ENCODE measurements at places on chromosomes 1 and 21. TPM values are rescaled to one million over a fixed set of nuclear protein-coding genes. Genes with fewer than 3 reads are reported as not detected.

DNA sequence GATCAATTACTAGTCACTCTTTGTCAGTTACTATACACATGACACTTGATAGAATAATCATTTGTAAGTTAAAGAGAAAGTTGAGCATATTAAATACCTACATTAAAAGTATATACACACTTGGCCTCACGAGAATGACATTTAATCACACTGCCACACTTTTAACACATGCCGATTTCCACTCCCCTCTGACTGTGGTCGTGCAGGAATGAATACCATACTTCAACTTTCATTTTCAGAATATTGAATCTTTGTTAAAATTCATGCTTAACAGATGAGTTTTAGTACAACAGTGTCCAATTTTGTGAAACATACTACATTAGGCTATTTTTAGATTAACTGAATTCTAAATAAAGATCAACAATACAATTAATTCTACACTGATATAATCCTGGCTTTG is 78.2 kb upstream of the SDC3 start:
- DNase-seq = no peak

DNA sequence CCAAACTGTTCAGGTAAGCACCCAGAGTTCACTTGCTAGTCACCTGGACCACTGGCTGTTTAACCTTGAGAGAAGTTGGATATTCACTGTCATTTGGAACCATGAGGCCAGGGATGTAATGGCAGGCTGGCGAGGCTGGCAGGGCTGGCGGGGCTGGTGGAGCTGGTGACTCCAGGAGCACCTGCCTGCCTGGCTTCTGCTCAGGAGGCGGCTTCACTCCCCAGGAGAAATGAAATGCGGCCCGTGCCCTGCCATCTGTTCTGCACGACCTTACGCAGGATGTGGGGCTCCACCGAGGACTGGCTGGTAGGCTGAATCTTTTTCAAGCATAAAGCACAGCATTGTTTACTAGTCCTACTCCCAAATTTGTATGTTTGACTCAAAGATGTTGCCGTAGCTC is 22.7 kb upstream of the MX1 start:
- no peak for DNase-seq

The KIAA1614 gene
- 7.2 TPM for total RNA-seq

The LHX8 gene
- not detected for total RNA-seq

The NPR1 gene
- total RNA-seq = 2.1 TPM

The DEGS1 gene
- 66.2 TPM for total RNA-seq

GRCh38 chr1:54996359-54996868 is 2.3 kb upstream of the BSND start:
- no peak for DNase-seq

The HNRNPU gene
- total RNA-seq = 271 TPM

DNA sequence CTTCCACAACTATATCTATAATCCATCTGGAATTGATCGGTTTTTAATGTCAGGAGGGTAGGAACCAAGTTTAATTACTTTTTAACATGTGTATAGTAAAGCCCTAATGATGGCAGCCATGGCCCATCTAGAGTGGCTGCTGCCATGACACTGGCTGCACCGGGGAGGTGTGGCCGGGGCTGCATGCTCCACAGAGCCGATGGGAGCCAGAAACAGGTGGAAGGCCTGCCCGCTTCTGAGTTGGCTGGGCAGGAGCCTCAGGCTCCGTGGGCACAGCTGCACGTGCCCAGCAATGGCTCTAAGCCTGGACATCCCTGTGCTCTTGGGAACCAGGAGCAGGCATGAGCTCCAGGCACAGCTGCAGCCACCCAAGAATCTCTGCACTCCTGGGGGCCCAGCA is 73.0 kb downstream of the GBP6 start:
- no peak for DNase-seq

GRCh38 chr1:150798525-150798924 is 9.5 kb downstream of the CTSK start:
- no peak for DNase-seq

The CD1B gene
- not detected for total RNA-seq

DNA sequence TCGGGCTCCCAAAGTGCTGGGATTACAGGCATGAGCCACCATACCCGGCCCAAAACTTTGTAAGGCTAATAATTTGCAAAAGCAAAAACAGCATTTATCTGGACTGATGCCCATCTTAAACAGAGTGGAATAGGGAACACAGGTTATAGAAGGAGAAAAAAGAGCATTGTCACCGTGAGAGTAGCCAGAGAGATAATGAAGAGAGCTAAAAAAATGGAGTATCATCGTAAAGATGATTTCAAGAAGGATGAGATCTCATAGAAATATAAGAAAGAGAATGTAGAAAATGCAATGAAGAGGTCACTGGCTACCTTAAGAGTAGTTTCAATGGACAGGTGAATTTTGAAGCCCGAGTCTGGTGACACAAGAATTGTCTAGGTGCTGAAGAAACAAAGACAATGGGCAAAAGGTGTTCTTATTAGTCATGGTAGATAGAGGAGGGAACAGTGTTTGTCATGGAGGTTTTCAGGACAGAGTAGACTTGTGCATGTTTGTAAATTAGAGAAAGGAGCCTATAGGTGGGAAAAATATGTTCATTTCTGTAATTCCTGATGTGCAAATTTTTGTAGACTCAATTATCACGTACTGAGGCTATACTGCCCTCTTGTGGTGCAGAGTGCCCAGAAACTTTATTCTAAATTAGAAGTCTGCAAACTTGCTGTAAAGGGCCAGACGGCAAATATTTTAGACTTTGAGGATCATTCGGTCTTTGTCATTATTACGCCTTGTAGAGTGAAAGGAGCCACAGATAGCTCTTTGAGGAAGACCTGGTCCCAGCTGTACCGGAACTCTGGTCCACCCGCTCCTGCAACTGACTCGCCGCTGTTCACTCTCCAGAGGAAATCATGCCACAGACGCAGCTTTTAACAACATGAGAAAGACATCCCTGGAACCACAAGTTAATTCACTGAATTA is 8.1 kb upstream of the TMEM183A start:
- DNase-seq = no peak

DNA sequence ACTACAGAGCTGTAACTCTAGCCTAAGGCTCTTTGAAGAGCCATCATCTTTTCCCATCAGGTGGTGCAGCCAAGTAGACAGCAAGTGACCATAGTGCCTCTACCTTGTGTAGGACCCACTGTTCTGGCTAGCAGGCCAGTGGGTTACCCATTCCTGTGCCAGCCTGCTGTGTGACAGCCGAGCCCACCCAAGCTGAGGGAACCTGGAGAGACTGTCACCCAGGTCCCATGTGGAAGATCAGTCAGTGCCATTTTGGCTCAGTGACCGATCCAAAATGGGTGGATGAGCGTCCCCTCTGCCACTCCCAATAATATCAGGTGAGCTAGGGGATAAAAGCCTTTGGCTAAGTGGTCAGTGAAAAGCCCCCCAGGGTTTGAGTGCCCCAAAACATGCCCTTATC is 417.9 kb downstream of the MATN1 start:
- no peak for DNase-seq

The ETV3L gene
- total RNA-seq = not detected

The CYP2J2 gene
- total RNA-seq = 1.9 TPM

The TMPRSS3 gene
- total RNA-seq = 4.1 TPM

DNA sequence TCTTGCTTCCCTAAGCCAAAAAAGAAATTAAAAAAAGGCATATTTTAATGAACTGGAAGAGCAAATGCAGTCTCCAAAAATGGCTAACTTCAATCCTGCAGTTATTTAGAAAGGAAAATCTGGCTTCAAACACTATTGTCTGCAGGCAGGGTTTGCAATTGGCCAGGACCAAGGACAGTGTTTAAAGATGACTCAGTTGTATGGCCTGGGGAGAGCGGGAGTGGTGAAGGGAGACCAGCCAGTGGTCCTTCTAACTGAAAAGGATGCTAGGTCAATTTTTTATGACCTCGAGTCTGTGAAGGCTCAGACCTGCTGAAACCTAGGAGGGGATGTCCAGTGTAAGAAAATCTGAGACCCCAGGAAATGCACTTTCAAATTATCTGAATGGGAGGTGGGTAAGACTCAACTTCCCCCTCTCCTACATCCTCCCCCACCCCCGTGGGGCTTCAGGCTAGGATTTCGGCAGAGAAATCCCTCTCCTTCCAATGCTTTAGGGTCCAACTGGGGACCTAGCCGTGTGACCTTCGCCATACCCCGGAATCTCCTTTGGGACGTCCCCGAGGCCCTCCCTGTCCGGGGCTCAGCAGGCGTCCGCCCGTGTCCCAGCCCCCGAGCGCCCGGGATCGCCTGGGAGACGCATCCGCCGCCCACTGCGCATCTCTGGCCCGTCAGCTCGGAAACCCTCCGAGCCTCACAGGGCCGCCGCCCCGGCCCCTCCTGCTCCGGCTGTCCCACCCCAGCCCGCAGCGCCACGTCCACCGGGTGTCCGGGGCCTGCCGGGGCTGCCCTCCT is 602 bp upstream of the RIMKLA start:
- no peak for DNase-seq

DNA sequence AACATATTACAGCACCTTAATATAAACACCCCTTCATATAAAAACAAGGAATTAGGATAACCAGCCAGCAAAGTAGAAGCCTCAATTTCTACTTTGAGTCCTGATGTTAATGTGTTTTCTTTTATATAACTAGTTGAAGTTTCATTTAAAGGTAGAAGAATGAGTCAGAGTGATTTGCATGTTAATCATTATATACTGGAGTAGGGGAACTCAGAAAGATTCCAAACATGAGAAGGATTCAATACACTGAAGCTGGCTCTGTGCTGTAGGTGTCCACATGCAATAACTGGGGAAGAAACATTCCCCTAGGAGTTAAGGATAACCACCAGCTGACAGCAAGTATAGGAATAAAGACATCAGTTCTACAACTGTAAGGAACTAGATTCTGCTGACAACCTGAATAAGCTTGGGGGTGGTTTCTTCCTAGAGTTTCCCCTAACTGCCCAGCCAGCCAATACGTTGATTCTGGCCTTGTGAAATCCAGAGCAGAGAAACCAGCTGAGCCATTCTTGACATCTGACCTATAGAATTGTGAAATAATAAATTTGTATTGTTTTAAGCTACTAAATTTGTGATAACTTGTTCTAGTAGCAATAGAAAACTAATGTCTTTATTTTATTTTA is 33.4 kb upstream of the RNPC3 start:
- DNase-seq = peak; percentile 7

The PRAMEF17 gene
- not detected for total RNA-seq

The NES gene
- total RNA-seq = 76.8 TPM

DNA sequence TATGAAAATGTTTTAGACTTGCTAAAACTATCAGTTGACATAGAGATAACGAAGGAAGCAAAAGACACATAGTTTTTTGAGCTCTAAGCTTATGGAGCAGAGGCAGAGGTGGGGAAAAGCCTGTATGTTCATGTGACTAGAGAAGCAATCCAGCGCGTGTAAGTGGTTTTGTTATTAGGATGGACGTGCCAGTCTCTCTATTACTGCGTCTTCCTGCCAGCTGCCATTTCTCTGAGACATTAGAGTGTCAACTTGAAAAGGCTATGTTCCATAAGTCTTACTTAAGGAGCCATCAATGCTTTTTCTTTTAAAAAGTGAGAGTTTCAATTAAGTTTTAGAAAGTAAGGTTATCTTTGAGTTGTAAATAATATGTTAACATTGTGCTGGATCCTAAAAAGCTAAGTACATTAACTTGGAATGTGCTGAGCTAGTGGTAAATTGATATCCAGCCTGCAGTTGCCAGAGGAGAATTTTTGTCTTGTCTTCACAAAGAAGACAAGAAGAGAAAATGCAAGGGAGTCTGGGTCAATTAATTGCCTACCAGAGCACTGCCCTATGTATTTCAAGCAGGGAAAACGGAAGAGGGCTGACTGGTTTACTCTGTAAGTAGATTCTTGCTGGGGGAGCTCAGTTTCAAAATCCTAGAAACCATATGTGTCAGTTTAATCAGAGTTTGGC is 161.8 kb upstream of the B3GALT2 start:
- DNase-seq = no peak

GRCh38 chr1:113226148-113226547 is 153.2 kb downstream of the LRIG2 start:
- no peak for DNase-seq

The LRRC53 gene
- not detected for total RNA-seq

The GRIK3 gene
- total RNA-seq = under 0.01 TPM

- DNase-seq = no peak
Observed at GRCh38 chr1:19461220-19461554, 24.2 kb downstream of the CAPZB start.

DNA sequence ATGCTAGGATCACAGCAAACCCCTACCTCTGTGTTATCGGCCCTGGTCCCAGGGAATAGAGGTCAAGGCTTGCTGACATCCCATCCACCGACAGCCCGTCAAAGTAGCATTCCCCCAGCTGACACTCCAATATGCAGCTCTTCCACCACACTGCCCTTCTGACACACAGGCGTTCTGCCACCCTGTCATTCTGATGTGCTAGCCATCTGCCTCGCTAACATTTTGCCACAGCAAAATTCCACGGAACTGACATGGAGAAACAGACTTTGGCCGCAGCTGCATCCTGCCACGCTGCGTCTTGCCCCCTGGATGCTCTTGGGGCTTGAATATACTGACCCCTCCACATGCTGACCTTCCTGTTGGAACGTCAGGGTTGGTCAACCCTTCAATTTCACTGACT is 163.2 kb upstream of the CSF3R start:
- no peak for DNase-seq

- DNase-seq = no peak
Observed at GRCh38 chr1:51728611-51729155, 111.8 kb downstream of the OSBPL9 start.
